Stimulated activated CD8-positive, alpha-beta memory T cell treated with anti-CD3 and anti-CD28 coated beads, Interleukin-4, amount 100 ng/mL, for 48 hours (primary cell): ENCODE measurements at places on chromosomes 16 and 17.

DNA sequence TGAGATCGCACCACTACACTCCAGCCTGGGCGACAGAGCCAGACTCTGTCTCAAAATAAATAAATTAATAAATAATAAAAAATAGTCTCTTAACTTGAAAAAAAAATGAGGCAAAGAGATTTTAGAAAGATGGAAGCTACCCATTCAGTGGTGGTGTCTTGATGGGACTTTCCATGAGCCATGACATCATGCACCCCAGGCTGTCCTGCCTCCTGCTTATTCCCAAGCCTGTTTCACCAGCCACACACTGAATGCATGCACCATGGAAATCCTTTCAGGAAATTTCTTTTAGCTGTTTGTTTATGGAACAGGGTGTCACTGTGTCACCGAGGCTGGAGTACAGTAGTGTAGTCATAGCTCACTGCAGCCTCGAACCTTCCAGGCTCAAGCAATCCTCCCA lies 8.9 kb upstream of the DLX3 start:
- DNase-seq = no peak

GRCh38 chr17:28973425-28973824 lies 22.1 kb upstream of the PHF12 start:
- no peak for DNase-seq

- peak; percentile 20 for DNase-seq
Measured at GRCh38 chr16:56715126-56715525, 14.8 kb upstream of the NUP93 start.

DNA sequence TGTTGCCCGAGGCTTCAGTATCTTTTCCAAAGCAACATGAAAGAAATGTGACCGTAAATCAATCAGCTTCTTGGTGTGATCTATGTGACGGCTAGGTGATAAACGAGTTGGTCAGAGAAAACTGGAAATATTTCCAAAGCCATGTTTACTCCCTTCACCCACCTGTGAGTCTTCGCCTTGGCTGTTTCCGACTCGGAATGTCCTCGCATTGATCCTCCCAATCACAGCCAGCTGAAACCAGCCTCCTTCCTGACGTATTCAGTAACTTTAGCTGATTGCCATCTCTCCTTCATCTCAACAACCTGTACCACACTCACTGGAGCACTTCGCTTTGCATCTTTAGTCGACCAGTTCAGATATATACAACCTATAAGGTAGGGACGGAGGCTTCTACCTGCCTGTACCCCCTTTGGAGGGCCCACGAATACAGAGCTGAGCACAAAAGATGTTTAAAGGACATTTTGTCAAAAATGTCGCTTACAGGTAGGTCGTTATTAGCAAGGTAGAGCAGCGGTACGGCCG lies 705 bp downstream of the KRABD2 start:
- no peak for DNase-seq
